NCI-H774 (cell line): ENCODE measurements at places on chromosomes 5 and 9.

GRCh38 chr5:61735995-61736394, 403.9 kb downstream of the ZSWIM6 start:
- no peak for DNase-seq

GRCh38 chr5:73733219-73733618, 107.2 kb downstream of the ARHGEF28 start:
- no peak for DNase-seq

DNA sequence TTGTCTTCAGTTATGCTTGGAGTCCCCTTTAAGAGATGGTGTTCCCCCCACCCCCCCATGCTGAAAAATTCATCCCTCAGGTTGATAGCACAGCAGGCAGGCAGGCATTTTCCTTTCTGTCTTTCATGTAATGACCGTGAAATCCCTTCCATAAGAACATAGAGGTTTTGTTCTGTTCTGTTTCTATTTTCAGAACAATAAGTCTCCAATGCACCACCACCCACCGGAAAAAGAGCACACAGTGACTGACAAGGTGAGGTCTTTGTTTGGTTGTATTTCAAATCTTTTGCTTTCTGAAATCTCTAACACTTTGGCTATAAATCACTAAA, 52.4 kb downstream of the DMRT2 start:
- DNase-seq = no peak

GRCh38 chr5:1227667-1228066, 2.5 kb downstream of the SLC6A18 start:
- DNase-seq = peak; percentile 70

GRCh38 chr5:155767470-155767869, 559.5 kb upstream of the SGCD start:
- no peak for DNase-seq

GRCh38 chr9:76962732-76963131, 56.7 kb upstream of the FOXB2 start:
- DNase-seq = no peak

DNA sequence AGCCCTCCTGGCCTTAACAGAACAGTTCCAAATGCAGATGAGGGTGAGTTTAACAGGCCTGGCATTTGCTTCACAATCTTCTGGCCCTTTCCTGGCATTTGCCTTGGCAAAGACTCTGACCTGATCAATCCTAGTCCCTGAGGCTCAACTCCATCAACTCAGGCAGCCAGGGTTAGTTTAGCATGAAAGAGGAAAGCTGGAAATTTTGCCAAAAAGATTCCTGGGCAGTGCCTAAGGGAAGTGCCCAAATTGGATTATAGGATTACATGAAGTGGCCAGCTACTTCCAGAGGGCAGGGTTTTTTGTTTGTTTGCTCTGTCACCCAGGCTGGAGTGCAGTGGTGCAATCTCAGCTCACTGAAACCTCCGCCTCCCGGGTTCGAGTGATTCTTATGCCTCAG, 36.8 kb downstream of the PCDHAC2 start:
- DNase-seq = no peak

GRCh38 chr9:133991964-133992779, at the start of gene VAV2:
Gene VAV2, minus strand, starts transcription at chr9:133992324. Its CDS starts 46 bp downstream, at chr9:133992278.
- peak; percentile 68 for DNase-seq
